ENCODE measurements at places on chromosomes 4 and X.

DNA sequence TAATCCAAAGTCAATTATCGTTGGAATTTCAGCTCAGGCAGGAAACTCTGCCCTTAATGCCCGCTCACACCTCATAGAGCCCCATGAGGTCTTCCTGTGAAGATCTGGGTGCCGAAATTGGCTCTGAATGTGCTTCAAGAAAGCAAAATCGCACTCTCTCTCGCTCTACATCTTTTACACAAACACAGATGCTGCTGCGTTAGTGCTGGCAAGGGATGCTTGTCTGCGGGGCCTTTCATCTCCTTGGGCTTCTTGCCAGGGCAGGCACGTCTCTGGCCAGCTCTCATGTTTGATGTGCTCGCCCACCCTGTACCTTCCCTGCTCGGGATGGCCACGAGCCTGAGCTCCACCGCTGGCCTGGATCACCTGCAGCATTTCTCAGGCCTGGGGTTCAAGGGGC, 66.5 kb downstream of the CLCN4 start:
- no peak for DNase-seq

- DNase-seq = no peak
These were observed 25.5 kb upstream of the PRPS1 start for GRCh38 chrX:107602694-107603239.

- no peak for DNase-seq
These were observed 48.1 kb upstream of the DHRSX start for GRCh38 chrX:2548711-2549423.

- no peak for DNase-seq
These were observed 301.2 kb downstream of the PACRGL start for GRCh38 chr4:21001490-21001889.

- DNase-seq = no peak
These were observed 11.3 kb downstream of the EXOC1 start for GRCh38 chr4:55864577-55865223.

DNA sequence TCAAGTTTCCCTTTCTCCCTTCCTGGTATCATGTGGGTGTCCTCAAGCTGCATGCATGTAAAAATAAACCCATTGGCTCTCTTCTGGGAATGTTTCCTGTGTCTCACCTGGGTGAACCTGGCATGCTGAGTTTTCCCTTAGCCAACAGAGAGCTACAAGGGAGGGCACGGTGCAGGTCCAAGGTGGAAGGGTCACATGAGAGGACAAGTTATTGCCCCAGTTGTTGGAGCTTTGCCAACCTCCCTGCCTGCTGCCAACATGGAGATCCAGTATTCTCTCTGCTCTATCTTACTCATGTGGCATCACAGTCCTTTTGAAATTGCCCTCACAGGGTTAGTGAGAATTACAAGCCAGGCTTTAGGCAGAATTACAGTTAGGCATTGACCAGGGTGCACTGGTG, 196.1 kb upstream of the GYPA start:
- no peak for DNase-seq

- no peak for DNase-seq
These were observed 57.1 kb downstream of the ELF4 start for GRCh38 chrX:130053236-130053635.

- no peak for DNase-seq
These were observed 68.5 kb upstream of the MXD4 start for GRCh38 chr4:2330091-2331042.

DNA sequence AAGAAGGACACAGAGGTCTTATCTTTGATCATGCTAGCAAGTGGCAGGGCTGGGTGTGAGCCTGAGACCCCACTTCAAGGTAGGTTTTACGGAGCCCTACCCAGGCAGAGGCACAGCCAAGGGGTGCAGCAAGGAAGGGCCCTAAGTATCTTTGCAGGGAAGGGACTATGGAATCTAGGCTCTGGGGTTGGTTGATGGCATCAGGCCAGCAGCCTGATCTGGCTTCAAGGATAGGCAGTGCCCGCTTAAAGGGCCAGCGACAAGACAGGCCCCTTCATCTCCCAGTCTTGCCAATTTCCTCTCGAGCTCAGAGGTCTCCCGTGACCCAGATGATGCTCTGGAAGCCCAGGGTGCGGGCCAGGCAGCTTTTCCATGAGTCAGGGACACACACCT, 5.8 kb downstream of the ABLIM2 start:
- DNase-seq = no peak
